Activated T-cell treated with anti-CD3 and anti-CD28 coated beads, Interleukin-2, amount 50 U/mL, for 48 hours (primary cell): ENCODE measurements at places on chromosomes 7 and 10.

GRCh38 chr7:85600395-85600794 is 413.5 kb upstream of the SEMA3D start:
- DNase-seq, result no peak

DNA sequence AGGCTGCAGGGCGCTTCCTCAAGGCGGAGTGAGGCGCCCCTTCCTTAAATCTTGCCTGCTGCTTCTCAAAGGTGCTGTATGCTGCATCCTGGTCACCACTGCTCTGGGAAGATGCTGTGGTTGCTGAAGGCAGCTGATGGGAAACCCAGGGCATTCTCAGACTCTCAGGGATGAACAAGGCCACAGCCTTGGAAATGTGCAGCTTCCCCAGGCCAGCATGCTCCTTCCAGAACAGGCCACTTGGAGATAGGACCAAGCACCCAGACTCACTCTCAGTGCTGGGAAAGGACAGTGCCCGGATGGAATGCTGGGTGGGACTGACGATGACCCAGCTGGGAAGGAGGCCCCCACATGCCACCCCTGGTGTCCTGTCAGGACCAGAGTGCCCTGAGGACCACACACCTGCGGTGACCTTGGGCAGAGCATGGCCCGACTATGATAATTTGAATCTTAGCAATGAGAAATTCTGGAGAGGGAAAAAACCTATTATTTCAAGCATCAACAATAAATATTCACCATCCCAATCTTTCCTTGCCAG is 235.5 kb downstream of the TNS3 start:
- DNase-seq, result no peak

- DNase-seq, result no peak
Observed at GRCh38 chr10:118570591-118570990, 24.9 kb downstream of the PRLHR start.

DNA sequence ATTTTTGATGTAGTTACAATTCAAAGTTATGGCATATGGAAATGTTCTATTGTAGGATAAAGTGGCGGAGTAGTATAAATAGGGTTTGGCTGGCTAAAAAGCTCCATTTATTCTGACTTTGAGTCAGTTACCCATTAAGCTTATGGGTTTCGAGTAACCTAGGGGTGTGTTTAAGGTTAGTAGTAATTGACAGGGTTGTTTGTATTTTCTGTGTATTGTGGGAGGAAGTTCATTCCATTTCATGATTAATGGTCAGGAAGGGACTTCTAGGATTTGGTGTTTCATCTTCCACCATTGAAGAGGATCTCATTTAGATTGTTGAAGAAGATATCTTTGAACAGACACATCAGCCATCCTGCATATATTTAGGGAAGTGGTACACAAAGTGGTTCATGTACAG is 75.0 kb downstream of the BICC1 start:
- no peak for DNase-seq

GRCh38 chr10:116421815-116422214 is 5.8 kb upstream of the PNLIPRP3 start:
- DNase-seq, result no peak

- no peak for DNase-seq
Observed at GRCh38 chr10:15482156-15482555, 111.1 kb upstream of the FAM171A1 start.
